Right lobe of liver (tissue), 6 donors: ENCODE measurements at places on chromosomes 13 and 19. TPM values are rescaled to one million over a fixed set of nuclear protein-coding genes. Genes with fewer than 3 reads are reported as not detected.

DNA sequence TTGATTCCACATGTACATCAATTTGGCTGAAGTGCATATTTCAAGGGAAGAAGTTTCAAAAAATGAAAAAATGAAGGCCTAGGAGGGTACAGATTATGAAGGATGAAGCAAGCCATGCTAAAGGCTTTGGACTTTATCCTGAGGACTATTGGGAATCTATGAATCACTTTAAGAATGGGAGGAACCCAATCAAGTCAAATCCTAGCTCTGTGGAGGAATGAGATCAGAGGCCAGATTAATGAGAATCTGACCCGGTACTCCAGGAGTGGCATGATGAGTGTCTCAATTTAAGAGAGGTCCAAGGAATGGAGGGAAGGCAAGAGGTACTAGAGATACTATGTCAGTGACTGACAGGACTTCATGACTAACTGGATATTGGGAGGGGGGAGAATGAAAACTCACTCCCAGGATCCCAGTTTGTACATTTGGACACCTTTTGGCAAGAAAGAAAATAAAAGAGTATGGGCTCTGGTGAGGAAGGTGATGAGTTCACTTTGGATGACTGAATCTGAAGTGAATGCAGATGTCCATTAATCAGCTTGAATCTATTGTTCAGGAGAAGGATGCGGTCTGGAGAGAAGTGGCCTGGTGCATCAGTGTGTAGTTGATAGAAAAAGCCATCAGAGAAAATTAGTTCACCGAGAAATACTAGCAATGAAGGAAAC is 349.0 kb downstream of the EFNB2 start:
- no peaks in the 10 kb centered on the region for H3K27me3 ChIP-seq
- DNase-seq = no peak
- no peaks in the 10 kb centered on the region for H3K36me3 ChIP-seq
- H3K4me1 ChIP-seq = no peaks in the 10 kb centered on the region

Gene CLDND2
- total RNA-seq = not detected

Gene GRK1
- total RNA-seq = not detected

GRCh38 chr13:99506634-99507033 is 5.4 kb downstream of the TM9SF2 start:
- no peak overlapping the region for H3K4me3 ChIP-seq
- H3K27ac ChIP-seq = peak overlapping the region; percentile 8
- H3K27me3 ChIP-seq = no peaks in the 10 kb centered on the region
- H3K4me1 ChIP-seq = peaks cover 48% of the 10 kb centered on the region
- H3K36me3 ChIP-seq = no peaks in the 10 kb centered on the region

Gene PMIS2
- total RNA-seq = not detected

DNA sequence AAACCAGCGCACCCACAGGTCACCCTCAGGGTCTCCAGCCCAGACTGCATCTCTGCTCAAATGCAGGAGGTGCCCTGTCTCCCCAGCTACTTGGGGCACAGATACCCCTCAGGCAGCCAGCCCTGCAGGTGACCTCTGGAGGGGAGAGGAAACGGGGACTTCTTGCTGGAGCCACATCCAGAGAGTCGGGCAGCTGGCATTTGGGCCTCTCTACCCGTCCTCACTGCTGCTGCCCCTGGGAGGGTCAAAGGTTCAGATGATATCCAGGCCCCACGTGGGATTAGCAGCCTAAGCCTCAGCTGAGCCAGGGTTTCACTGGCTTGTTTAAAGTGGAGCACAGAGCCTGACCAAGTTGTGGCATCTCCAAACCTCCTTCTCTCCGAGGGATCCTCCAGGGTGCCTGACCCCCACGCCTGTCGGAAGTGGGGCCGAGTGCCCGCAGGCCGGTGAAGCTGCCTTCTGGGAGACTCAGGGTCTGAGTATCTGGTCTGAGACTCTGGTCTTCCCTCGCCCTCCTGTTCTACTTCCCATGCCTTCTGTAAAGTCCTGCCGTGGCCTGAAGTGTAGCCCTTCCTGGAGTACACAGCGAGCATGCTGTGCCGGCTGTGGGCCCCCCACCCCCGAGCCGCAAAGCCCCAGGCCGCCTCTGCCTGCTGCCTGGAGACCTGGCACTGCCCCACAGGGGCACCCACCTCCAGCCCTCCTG is 2.1 kb downstream of the RASA3 start:
- H3K4me1 ChIP-seq = no peaks in the 10 kb centered on the region
- no peaks in the 10 kb centered on the region for H3K36me3 ChIP-seq
- peak overlapping the region; percentile 64 for H3K27ac ChIP-seq
- H3K27me3 ChIP-seq = no peaks in the 10 kb centered on the region
- DNase-seq = no peak

Gene DMPK
- total RNA-seq = 4.5 TPM

Gene ZNF558
- 9.6 TPM for total RNA-seq

DNA sequence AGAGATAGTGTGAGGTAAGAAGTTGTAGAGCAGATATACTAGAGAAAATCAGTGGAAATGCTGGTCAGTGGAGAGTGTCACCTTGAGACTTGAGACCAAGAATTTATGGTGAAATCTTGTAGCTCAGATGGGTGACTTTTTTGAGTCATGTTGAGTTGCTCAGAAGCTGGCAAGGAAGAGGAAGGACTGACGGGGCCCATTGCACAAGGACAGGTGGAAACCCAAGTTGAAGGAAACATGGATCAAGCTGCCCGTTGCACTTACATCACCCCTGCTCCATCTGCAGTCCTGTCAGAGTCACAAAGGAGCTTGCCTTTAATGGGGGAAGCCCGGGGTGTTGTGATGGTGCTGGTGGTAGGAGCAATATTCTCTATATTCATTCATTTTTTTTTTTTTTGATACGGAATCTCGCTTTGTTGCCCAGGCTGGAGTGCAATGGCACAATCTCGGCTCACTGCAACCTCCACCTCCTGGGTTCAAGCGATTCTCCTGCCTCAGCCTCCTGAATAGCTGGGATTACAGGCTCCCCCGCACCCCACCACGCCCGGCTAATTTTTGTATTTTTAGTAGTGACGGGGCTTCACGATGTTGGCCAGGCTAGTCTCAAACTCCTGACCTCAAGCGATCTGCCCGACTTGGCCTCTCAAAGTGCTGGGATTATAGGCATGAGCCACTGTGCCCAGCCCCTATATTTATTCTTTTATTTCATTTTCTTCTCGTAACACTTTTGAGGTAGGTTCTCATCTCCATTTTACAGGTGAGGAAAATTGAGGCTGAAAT is 27.4 kb downstream of the UBAC2 start:
- no peaks in the 10 kb centered on the region for H3K27me3 ChIP-seq
- DNase-seq = no peak
- no peak overlapping the region for H3K4me3 ChIP-seq
- no peak overlapping the region for H3K27ac ChIP-seq
- H3K36me3 ChIP-seq = no peaks in the 10 kb centered on the region

Gene CYTH2
- 18.0 TPM for total RNA-seq
